Stimulated activated CD8-positive, alpha-beta memory T cell treated with anti-CD3 and anti-CD28 coated beads, Interleukin-4, amount 100 ng/mL, for 1 hour (primary cell): ENCODE measurements at places on chromosomes 6 and 20.

DNA sequence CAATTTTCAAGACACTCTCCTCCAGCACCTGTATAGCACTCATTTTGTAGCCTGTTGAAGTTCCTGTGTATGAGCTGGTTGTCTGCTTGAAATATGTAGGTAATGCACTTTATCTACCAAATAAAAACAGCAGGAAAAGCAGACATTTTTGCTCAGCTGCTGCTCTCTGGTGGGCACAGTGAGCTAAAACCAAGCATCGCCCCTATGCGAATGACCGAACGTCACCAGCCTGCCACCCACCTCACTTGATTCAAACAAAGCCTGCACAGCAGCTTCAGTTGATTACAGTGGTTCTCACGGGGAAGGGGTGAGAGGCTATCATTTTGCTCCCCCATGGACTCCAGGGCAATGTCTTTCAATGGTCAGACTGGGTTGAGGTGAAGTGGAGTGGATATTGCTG is 185.7 kb downstream of the SASH1 start:
- DNase-seq, result no peak

- no peak for DNase-seq
These were observed 1.9 kb downstream of the EBF4 start for GRCh38 chr20:2694519-2694918.

DNA sequence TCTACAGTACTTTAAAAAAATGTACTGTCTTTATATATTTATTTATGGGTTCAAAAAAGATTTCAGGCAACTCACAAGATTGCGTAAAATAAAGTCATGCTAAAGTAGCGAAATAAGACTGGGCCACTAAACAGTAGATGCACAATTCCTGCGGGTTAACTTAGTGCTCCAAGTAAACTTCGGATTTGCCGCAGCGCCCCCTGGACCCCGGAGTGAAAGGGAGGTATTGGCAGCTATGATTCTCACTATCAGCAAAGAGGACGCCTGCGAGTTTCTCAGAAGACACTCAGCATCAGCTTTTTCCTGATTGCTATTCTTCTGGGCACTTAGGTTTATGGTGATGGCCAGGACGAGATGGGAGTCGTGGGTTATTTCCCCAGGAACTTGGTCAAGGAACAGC is 1.4 kb downstream of the OTOR start:
- DNase-seq, result no peak

- no peak for DNase-seq
These were observed 69.6 kb upstream of the HDGFL1 start for GRCh38 chr6:22499815-22500214.

DNA sequence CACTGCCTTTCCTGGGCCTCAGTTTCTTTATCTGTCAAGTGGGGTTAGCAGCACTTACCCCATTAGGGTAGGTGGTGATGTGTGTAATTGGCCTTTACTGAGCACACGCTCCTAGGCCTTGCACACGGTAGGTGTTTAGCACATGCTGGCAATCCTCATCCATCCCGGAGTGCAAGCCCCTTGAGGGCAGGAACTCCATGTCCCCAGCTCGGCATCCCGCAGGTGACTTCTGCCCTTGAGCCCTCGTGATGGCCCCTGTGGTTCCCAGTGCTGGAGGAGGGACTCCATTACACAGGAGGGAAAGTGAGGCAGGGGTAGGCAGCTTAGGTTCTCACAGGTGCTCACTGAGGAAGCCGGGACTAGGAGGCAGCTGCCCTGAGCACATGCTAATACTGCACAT is 40.0 kb downstream of the MYH7B start:
- DNase-seq, result no peak

DNA sequence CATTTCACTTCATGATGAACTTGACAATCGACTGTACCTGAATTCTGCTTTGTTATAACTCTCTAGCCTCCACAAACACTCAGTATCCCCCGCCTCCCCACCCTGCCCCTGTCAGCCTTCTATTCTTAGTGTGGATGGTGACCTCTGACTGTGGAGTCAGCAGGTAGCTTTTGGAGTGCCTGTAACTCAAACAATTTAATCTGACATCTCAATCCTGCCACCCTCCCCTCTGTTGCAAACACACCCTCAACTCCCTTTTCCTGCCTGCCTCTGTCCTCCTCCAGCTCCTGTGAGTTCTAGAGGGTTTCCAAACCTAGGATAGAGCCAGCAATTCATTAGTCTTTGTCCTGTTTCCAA is 20.3 kb downstream of the DAAM2 start:
- DNase-seq, result no peak

- DNase-seq, result no peak
These were observed 14.1 kb upstream of the FRMD1 start for GRCh38 chr6:168093071-168093505.

GRCh38 chr20:2768632-2769015 is 31.8 kb downstream of the CPXM1 start:
- no peak for DNase-seq

- DNase-seq, result peak; percentile 21
These were observed 35.4 kb downstream of the FYN start for GRCh38 chr6:111837641-111838500.

DNA sequence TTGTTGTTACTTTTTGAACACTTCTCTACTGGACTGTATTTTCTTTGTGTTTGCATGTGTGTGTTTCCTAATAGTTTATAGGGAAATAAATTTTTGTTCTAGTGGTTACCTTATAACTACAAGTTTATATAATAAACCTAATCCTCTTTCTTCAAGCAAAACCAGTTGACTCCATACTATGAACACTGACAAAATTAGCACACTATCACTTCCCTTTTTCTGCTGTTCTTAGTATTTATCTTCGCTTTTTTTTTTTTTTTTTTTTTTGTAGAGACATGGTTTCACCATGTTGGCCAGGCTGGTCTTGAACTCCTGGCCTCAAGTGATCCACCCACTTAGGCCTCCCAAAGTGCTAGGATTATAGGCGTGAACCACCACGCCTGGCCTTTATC is 25.0 kb upstream of the C6orf62 start:
- DNase-seq, result no peak

DNA sequence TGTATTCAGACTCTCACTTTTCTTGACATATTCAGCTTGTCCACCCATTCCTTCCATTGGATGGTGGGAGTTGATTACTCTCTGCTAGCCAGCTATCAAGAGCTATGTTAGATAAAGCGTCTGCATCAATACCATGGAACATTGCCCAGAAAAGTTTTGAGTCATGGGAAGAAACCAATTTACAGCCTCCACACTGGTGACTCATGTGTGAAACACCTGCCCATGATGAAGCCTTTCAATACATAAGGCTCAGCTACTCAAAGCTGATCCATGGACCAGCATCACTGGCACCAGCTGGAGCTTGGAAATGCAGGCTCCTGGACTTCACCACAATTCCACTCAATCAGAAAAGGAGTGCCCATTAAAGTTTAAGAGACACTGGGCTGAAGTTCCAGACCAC is 16.1 kb downstream of the PLA2G7 start:
- no peak for DNase-seq

GRCh38 chr6:6884916-6885315 is 222.8 kb upstream of the RREB1 start:
- no peak for DNase-seq

DNA sequence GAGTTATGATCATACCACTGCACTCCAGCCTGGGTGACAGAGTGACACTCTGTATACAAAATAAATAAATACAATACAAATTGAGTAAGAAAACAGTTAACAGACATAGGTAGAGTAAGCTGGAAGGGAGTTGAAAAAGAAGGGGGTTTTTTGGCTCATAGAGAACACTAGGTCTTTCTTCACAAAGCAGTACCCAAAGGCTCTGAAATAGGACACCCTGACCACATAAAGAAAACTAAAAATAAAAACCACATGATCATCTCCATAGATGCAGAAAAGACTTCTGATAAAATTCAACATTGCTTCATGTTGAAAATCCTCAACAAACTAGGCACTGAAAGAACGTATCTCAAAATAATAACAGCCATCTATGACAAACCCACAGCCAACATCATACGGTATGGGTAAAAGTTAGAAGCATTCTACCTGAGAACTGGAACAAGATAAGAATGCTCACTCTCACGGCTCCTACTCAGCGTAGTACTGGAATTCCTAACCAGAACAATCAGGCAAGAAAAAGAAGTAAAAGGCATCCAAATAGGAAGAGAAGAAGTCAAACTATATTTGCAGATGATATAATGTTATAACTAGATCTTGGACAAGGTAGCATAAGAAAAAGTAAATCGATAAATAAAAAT is 48.6 kb downstream of the TOMM6 start:
- no peak for DNase-seq

DNA sequence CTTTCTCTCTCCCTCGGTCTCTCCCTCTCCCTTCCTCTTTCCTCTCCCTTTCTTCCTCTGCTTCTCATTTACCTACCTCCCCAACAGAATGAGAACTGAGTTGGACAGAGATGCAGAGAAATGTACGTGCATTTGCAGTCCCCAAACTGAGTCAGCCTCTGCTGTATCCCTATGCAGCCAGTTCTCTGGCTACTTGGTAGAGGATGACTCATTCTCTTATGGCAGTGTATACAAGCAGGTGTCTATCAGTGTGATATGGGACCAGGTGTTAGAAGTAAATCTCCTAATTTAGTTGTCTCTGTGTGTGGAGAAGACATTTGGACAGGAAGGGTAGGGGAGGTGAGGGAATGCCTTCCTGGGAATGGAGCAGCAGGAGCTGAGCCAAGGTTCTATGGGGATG is 470.8 kb downstream of the CD109 start:
- no peak for DNase-seq

DNA sequence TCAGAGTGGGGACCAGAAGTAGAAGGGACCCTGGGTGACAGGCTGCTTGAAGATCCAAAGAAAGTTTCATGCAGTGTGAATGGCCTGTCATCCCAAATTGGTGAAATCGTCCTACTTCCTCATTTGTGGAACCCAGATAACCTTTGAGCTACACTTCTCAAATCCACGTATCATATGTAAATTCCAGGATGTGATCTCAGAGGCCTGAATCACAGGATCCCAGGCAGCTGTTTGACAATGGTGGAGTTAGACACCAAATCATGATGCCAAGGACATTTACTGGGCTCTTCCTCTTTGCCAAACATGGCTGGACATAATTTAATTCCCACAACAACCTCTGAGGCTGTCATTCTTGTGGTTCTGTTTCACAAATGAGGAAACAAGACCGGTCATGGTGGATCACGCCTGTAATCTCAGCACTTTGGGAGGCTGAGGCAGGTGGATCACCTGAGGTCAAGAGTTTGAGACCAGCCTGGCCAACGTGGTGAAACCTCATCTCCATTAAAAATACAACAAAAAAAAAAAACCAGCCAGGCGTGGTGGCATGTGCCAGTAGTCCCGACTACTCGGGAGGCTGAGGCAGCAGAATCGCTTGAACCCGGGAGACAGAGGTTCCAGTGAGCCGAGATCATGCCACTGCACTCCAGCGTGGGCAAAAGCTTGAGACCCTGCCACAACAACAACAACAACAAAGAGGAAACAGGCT is 39.9 kb upstream of the TTPAL start:
- DNase-seq, result no peak

- no peak for DNase-seq
These were observed 54.8 kb downstream of the NFATC2 start for GRCh38 chr20:51487565-51488268.
